H54 (cell line): ENCODE measurements at places on chromosomes 12 and 14.

GRCh38 chr12:90836689-90837088, 118.3 kb downstream of the CCER1 start:
- no peak for DNase-seq

- no peak for DNase-seq
Observed at GRCh38 chr14:30375296-30375892, 183.6 kb upstream of the G2E3 start.

GRCh38 chr12:71652656-71653055, 11.0 kb downstream of the ZFC3H1 start:
- DNase-seq = no peak

DNA sequence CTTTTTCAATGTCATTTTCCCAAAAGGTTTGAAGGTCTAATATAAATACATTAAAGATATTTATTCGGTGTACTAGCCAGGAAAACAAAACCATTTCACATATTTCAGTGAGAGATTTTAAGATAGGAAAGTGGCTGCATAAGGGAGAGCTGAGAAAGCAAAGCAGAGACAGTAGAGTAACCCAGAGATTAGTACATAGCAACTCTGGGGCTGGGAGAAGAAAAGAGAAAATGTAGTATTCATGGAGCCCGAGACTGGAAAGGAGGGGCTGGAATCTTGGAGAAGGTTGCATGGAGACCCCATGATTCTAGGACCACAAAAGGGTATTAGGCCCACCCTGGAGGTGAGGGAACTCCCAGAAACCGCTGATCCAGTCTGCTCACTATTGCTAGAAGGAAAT, 236.9 kb downstream of the PAWR start:
- no peak for DNase-seq

GRCh38 chr14:96574633-96575632, 72.8 kb downstream of the PAPOLA start:
- no peak for DNase-seq

DNA sequence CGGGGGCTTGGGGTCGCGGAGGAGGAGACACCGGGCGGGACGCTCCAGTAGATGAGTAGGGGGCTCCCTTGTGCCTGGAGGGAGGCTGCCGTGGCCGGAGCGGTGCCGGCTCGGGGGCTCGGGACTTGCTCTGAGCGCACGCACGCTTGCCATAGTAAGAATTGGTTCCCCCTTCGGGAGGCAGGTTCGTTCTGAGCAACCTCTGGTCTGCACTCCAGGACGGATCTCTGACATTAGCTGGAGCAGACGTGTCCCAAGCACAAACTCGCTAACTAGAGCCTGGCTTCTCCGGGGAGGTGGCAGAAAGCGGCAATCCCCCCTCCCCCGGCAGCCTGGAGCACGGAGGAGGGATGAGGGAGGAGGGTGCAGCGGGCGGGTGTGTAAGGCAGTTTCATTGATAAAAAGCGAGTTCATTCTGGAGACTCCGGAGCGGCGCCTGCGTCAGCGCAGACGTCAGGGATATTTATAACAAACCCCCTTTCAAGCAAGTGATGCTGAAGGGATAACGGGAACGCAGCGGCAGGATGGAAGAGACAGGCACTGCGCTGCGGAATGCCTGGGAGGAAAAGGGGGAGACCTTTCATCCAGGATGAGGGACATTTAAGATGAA, 630 bp downstream of the FOS start:
- DNase-seq = no peak

- DNase-seq = no peak
Observed at GRCh38 chr12:105854071-105854470, 284.7 kb downstream of the NUAK1 start.

- no peak for DNase-seq
Observed at GRCh38 chr14:55427439-55427838, 13.0 kb downstream of the TBPL2 start.

DNA sequence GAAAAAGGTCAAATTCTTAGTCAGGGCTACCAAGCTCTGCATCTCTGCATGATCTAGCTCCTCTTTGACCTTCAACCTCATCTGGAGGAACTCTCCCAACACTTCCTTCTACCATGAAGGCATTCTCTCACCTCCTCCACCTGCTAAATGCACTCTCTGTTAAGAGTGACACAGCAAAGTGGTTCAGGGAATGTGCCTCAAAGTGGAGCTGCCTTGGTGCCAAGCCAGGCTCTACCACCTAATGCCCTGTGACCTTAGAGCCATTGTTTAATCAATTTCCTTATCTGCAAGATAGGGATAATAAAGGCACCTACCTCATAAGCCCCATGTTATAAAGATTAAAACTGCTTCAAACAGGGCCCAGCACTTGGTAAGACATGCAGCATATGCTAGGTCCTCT, 236.7 kb downstream of the ANO2 start:
- DNase-seq = no peak

DNA sequence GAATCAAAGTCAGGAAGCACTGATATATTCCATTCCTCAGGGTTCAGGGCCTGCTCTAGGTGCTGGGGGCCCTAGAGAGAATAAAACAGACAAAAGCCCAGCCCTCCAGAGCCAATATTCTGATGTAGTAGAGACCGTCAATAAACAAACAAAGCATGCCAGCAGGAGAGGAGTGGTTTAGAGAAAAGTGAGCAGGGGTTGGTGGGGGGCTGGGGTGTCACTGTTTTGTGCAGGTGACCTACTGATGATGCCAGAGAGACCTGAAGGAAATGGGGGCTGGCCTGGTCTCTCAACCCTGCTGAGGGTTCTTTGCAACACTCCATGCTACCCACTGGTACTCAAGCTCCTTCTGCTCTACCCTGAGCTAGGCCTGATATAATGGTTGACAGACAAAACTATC, 26.5 kb downstream of the IL26 start:
- DNase-seq = no peak

GRCh38 chr12:112185093-112185923, 59.9 kb downstream of the TRAFD1 start:
- DNase-seq = no peak
